ENCODE measurements at places on chromosomes 2 and 18.

DNA sequence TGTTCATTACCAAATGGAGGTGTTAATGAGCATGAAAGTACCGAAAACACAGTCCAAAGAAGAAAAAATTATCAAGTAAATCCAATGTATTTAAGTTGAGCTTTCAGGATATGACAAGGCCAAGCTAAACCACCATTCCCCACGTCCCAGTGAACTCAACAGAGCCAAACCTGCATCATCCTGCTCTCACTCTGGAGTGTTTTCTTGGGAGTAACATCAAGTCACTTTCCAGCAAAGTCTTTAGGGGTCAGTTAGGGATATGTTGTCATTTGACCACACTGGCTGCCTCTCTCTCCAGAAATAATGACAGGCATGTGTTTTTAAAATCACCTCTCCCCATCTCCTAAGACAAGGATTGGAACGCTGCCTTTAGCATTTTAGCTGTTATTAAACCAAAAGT, 140.5 kb downstream of the SRBD1 start:
- no peak for DNase-seq

- peak; percentile 96 for DNase-seq
Measured at GRCh38 chr2:12325806-12326205, 390.9 kb upstream of the TRIB2 start.

- DNase-seq, result no peak
Measured at GRCh38 chr18:32440518-32440917, 30.2 kb downstream of the GAREM1 start.

- DNase-seq, result no peak
Measured at GRCh38 chr2:151291224-151291623, 1.8 kb upstream of the NMI start.

DNA sequence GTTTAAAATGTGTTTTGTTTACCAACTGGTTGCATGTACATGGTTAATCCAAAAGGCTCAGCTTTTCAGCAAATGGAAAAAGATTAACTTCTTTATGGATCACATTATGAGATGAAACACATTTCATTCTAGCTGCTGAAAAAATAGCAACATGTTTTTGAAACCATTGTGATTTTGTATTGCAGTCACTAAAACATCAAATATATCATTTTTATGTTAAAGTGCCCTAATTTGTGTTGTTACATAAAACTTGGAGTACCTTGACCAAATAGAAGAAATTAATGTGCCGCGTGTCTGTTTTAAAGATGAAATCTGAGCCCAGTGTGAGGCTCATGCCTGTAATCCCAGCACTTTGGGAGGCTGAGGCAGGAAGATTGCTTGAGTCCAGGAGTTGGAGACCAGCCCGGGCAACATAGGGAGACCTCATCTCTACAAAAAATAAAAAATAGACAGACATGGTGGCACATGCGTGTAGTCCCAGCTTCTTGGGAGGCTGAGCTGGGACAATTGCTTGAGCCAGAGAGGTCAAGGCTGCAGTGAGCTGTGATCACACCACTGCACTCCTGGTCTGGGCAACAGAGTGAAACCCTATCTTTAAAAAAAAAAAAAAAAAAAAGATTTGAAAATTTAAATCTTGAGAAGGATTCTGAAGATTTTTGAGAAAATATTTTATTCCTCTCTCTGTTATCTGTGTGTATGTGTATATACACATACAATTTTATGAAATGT, 96.6 kb downstream of the FMNL2 start:
- DNase-seq, result no peak

- no peak for DNase-seq
Measured at GRCh38 chr2:15984368-15985255, 44.3 kb downstream of the MYCN start.

Measured in fibroblast of villous mesenchyme (primary cell).